ENCODE measurements at places on chromosomes 13 and 19.
A peak's percentile ranks its signal among the peaks of the same experiment; 100 is the strongest.

GRCh38 chr13:18992791-18993190 is 188.8 kb downstream of the TUBA3C start:
- no peak for DNase-seq

GRCh38 chr13:46045424-46045823 is 7.1 kb downstream of the ZC3H13 start:
- no peak for DNase-seq

DNA sequence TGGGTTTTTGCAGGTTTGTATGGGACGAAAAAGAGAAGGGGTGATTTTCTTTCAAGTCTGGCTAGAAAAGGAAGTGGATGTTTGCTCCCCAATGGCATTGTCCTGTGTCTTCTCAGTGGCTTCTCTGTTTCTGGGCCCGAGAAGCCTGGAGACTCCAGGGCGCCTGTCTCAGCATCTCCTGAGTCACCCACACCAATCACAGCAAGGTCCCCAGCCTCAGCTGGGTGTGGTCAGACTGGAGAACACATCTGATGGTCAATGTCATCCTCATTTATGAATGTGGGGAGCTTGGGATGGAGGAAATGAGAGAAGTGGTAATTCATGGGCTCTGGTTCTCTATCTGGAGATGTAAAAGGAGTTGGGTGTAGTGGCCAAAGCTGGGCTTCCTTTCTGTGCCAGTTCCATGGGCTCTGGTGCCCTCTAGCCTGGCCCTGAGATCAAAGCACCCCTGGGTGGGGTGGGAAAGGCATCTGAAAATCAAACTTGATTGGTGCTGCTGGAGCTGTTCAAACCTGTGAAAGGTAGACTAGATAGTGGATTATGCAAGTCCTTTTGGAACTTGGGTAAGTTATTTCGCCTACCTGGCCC is 13.4 kb downstream of the RASL11A start:
- DNase-seq: no peak

- DNase-seq: no peak
These were observed at the start of gene TMEM150B for GRCh38 chr19:55325172-55325571. Gene TMEM150B, minus strand, starts transcription at chr19:55325341. Its CDS starts 4,305 bp downstream, at chr19:55321036.

GRCh38 chr19:16659832-16660708 is at the start of gene SMIM7:
Gene SMIM7, minus strand, starts transcription at chr19:16660144. Its CDS starts 34 bp downstream, at chr19:16660110.
- DNase-seq: peak; percentile 96

GRCh38 chr19:40547836-40548235 is 28.8 kb upstream of the SHKBP1 start:
- no peak for DNase-seq

DNA sequence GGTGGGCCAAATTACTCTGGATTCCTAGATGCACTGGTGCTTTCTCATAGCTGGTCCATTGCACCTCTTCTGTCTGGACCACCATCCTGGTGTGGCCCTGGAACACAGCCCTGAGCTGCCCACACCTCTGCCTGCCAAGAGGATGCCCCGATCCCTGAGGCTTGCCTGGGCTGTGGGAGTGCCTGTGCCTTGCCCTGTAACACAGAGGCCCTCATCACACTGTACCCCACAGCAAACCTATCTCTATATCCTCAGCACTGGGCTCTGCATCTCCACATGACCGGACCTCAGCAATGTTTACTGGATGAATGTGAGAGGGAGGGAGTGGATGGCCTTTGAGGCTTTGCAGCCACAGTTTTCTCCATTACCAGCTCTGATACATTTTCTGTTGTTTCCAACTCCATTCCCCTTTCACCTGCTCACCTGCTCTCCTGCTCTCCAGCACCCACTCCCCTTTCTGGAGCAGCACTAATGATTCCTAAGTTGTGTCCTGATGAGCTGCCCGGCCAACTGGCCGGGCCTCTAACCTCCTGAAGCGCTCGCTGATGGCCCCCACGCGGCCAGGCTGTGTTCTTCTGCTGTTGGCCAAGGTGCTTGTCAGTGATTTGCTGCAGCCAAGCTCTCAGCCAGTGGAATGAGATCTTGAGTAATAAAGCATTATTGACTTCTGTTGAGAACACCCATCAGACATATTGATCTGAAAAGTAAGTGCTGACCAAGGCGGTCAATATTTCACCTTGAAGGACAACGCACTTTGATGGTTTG is 232.6 kb downstream of the TEX29 start:
- DNase-seq: no peak

DNA sequence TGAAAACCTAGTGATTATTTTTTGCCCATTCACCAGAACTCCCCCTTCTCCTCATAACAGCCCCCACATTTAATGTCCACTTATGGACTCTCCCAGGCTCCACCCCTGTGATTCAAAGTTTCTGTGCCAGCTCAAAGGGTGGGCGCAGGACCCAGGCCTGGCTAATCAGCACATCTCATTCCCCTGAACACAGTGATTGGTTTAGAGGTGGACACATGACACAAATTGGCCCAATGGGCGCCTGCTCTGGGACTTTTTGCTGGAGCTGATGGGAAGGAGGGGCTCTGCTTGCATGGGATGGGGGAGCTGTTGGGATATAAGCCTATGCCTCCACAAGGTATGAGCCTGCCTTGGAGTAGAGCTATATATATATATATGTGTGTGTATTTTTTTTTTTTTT is 6.2 kb upstream of the EPOR start:
- no peak for DNase-seq

- DNase-seq: no peak
These were observed 181.3 kb downstream of the KDM4B start for GRCh38 chr19:5149932-5150901.

- no peak for DNase-seq
These were observed 63.4 kb downstream of the SLC7A1 start for GRCh38 chr13:29532116-29532515.

DNA sequence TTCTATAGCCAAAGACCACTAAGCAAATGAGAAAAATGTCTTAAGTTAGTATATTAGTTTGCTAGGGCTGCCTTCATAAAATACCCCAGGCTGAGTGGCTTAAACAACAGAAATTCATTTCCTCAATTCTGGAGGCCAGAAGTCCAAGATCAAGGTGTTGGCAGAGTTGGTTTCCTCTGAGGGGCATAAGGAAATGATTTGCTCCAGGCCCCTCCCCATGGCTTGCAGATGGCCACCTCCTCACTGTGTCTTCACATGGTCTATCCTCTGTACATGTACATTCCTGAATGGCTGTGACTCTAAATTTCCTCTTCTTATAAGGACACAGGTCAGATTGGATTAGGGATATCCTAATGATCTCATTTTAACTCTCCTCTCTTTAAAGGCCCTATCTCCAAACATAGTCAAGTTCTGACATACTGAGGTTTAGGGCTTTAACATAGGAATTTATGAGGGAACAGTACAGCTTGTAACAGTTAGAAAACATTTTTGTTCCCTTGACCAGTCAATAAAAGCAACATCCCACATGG is 307.4 kb downstream of the DIAPH3 start:
- no peak for DNase-seq

- DNase-seq: no peak
These were observed 9.0 kb upstream of the LTBP4 start for GRCh38 chr19:40592170-40592569.
